ENCODE measurements at places on chromosomes 11 and 22. TPM values are rescaled to one million over a fixed set of nuclear protein-coding genes. Genes with fewer than 3 reads are reported as not detected.

GRCh38 chr11:45922425-45923082 lies at the start of gene LARGE2:
Gene LARGE2 (plus strand): TSS chr11:45922656. CDS start chr11:45922883, 227 bp downstream.
- no peak for DNase-seq

The PGR gene
- total RNA-seq = 8.2 TPM

The FEN1 gene
- 4.0 TPM for total RNA-seq

GRCh38 chr11:2942872-2943710 lies 13.9 kb upstream of the PHLDA2 start:
- DNase-seq = no peak

DNA sequence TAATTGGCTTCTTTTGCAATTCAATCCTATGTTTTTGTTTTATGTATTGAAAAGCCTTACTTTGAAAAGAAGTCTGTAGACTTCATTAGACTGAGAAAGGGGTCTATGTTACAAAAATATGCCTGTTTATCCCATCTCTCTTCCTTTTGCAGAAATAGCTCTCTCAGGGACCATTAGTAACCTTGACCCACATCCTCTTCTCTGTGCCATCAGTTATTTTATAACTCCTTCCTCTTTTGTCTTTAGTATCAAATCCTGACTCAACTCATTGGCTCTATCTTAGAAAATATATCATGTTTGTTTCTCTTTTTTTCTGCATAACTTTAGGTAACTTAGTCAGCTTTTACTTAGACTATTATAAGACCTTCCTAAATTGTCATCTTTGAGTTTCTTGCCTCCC lies 20.3 kb downstream of the ZC3H12C start:
- DNase-seq = no peak

The KCNE3 gene
- total RNA-seq = 1.4 TPM

- no peak for DNase-seq
Measured at GRCh38 chr11:61298663-61299244, 3.6 kb upstream of the VWCE start.

- no peak for DNase-seq
Measured at GRCh38 chr11:33461369-33462125, 204.4 kb downstream of the HIPK3 start.

DNA sequence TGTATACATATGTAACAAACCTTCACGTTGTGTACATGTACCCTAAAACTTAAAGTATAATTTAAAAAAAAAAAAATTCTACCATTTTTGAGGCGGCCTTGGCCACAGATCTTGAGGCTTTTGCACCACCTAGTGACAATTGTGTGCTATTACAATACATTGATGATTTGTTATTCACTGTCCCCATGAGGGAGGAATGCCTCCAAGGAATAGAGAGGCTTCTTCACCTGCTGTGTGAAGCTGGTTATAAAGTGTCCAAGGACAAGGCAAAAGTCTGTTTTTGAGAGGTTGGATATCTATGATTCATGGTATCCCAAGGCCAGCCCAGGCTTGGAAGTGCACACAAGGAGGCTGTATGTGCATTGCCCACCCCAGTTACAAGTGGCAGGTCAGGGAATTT lies 30.7 kb downstream of the SLC22A25 start:
- DNase-seq = no peak

DNA sequence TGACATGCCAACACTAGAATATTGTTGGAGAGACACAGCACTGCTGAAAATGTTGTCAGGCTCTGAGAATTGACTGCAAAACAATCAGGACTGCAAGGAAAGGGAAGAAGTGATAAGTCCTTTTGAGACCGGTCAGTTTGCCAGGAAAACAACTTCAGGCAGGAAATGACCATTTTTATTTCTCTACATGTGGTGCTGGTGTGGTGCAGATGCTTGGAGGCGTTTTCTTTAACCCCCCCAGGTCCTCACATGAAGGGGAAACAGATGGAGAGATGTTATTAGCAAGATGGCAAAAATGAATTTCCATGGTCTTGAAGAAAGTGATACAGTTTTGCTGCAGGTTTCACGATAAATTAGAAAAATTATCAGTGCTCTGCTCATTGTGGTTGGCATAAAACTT lies 5.7 kb downstream of the AP2A2 start:
- no peak for DNase-seq

GRCh38 chr22:45671783-45672563 lies at the start of gene ATXN10:
Gene ATXN10 (plus strand): TSS chr22:45671834. CDS start chr22:45672064, 230 bp downstream.
- DNase-seq = no peak

The RANGAP1 gene
- total RNA-seq = 22.3 TPM

DNA sequence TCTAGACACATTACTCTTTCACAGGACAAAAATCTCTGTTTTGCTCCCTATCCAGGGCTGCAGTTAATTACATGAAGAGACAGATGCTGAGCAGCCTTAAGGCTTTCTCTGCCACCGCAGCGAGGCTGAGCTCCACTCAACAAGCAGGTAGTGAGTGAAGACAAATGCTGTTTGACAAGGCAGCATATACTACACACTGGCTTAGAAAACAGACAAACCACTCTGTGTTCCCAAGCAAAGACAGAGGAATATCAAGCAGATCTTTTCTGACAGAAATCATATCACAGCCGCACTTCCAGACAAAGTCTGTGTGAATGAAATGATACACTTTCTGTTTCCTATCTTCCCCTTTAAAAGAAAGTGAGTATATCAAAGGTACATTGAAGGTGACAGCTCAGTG lies 368.1 kb downstream of the DCDC1 start:
- DNase-seq = no peak

GRCh38 chr11:102878595-102878994 lies 3.8 kb upstream of the MMP12 start:
- no peak for DNase-seq

DNA sequence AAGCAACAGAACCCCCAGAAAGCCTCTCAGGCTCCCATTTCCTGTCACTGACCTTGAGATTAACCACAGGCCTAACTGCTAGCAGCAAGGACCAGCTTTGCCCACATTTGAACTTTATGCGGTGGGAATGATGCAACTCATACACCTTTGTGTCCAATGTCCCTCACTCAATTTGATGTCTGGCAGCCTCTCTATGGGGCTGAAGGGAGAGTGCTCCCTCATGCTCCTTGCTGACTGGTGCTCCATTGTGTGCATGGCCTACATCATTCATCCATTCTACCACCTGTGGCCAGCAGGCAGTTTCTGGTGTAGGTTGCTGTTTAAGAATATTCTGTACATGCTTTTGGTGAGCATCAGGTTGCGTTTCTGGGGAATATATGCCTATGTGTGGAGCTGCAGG lies 31.9 kb downstream of the KCNQ1OT1 start:
- peak; percentile 11 for DNase-seq

DNA sequence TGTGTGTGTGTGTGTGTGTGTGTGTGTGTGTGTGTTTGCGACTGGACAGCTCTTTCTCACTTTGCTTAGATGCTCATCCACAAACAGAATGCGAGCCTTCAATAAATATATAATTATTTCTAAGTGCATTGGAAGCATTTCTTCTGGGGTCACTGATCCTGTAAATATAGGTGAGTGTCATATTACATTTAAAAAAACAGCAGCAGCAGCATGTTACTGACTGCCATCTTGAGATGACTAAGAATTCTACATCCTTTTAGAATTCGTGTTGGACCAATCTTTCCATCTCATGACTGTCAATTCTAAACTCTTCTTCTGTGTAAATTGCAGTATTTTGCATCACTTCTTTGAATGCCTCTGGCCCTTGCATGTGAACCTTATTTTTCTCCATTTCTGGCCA lies 238.0 kb upstream of the DDI1 start:
- DNase-seq = no peak

The MYOD1 gene
- total RNA-seq = not detected

DNA sequence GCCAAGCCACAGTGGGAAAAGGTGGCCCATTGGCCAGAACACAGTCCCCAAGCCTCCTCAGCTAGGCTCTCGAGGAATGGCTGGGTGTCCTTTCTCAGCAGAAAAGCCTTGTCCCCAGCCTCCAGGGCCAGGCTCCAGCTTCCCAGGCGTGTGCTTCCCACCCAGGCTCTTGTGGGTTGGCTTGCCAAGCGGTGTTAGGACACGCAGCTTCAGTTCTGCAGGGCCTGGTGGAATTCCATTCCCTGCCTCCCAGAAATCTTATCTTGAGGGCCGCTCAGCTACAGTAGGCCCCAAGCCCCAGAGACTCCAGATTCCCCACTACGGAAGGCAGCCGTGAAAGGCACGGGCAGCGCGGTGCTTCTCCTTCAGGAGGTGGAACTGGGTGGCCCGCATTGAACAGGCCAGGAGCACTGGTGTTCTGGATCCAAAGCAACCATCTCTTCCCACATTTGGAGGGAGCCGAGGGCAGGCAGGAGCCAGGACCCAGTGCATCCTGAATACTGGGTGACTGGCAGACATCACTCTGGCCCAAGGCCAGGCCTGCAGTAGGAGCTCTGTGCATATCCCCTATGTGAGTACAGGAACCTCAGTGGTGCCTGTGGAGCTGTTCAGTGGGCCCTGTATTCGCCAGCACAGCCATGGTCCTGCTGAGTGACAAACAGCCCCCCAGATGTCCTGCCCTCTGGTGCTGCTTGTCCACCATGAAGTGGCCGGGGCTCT lies 16.7 kb upstream of the KCNQ1OT1 start:
- no peak for DNase-seq

The CDKN1C gene
- total RNA-seq = 17.2 TPM

- no peak for DNase-seq
Measured at GRCh38 chr11:129888451-129888850, 6.9 kb downstream of the NFRKB start.

GRCh38 chr11:117855912-117856651 lies 20.4 kb downstream of the FXYD6 start:
- DNase-seq = peak; percentile 44
